ENCODE measurements at places on chromosomes 5 and 9.
A peak's percentile ranks its signal among the peaks of the same experiment; 100 is the strongest.

DNA sequence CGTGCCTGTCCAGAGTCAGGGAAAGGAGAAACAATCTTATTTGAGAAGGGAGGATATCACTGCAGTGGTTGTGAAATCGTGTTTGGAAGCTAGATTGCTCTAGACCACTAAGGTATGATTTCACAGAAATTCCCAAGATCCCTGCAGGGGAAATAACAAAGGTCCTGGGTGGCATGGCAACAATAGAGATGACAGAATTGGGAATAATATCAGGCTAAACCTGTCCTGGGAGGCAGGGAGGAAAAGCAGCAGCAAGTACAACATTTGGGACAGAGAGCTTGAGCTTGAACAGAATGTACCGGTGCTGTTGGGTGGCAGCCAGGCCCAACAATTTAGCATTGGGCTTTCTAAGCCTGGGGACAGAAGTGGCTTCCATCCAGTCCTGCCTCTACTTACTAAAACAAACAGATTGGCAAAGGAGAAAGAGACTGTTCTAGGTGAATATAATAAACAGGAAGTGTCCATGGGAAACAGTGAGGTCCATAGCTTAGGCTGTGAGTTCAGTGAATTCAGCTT lies 17.0 kb upstream of the ARHGAP26 start:
- DNase-seq = no peak

- no peak for DNase-seq
Measured at GRCh38 chr5:4647955-4648354, 492.2 kb upstream of the ADAMTS16 start.

DNA sequence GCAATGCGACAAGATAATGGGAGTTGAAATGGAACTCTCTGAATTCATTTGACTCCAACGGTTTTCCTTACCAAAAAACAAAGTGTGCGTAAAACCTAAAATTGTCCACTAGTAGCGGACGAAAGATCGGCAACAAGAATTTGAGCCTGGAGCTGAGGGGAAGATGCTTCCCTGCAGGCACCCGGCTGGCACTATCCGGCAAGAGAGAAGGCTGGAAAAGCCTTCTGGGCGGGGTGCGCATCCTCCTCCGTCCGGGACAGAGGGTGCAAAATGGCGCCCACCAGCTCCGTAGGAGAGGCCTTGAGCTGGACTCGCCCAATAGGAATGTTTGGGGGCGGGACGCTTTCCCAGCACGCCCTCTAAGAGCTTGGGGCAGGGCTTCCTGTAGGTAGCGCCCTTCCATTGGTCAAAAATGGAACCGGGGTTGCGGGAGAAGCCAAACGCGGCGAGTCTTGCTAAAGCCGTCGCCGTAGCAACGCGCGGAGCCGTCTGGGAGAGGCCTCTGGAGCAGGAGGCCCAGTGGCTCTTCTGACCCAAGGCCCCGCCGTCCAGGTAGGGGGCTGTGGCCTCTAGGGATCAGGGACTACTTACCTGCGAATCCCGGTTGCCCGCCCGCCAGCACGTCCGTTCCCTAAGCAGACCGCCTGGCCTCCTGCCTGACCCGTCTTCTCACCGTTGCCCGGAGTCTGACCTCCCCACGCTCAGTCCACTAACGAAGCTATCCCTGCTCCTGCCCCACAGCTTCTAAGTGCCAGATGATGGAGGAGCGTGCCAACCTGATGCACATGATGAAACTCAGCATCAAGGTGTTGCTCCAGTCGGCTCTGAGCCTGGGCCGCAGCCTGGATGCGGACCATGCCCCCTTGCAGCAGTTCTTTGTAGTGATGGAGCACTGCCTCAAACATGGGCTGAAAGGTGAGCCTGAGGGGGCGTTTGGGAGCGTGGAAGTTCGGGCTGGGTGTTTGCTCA lies 9.2 kb downstream of the RUFY1 start:
- DNase-seq = peak; percentile 96

GRCh38 chr9:93094658-93095204 lies 1.3 kb upstream of the CARD19 start:
- DNase-seq = no peak

GRCh38 chr5:60639544-60639943 lies 60.4 kb downstream of the DEPDC1B start:
- no peak for DNase-seq
